ENCODE measurements at places on chromosomes 3 and 15.

GRCh38 chr15:28018291-28019044 lies 80.6 kb downstream of the OCA2 start:
- no peaks in the 10 kb centered on the region for H3K36me3 ChIP-seq
- H3K27me3 ChIP-seq: no peaks in the 10 kb centered on the region
- H3K4me3 ChIP-seq: no peak overlapping the region
- no peak overlapping the region for H3K27ac ChIP-seq
- H3K4me1 ChIP-seq: peaks cover 22% of the 10 kb centered on the region
- DNase-seq: no peak

- no peak overlapping the region for H3K4me3 ChIP-seq
- H3K27me3 ChIP-seq: no peaks in the 10 kb centered on the region
- H3K4me1 ChIP-seq: no peaks in the 10 kb centered on the region
- no peak overlapping the region for H3K27ac ChIP-seq
- DNase-seq: no peak
Measured at GRCh38 chr3:168862466-168862865, 766.7 kb upstream of the GOLIM4 start.

DNA sequence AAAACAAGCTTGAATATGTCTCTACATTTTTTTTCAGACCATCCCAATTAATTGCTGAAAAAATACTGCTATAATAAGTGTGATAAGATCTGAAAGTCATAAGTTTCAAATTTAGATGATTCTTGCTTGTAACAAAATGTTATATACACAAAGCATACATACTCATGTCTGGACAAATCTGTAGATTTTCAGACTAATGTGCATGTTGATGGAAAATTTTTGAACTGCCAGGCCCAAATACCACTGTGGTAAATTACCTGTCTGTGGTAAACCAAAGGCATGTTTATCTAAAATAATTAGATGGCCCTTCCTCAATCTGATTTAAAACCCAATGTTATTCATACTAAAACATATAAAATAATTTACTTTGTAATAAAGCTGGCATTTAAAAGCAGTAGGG lies 31.7 kb upstream of the CLDN16 start:
- H3K27me3 ChIP-seq: no peaks in the 10 kb centered on the region
- no peaks in the 10 kb centered on the region for H3K36me3 ChIP-seq
- no peaks in the 10 kb centered on the region for H3K4me1 ChIP-seq
- H3K4me3 ChIP-seq: no peak overlapping the region
- DNase-seq: no peak

DNA sequence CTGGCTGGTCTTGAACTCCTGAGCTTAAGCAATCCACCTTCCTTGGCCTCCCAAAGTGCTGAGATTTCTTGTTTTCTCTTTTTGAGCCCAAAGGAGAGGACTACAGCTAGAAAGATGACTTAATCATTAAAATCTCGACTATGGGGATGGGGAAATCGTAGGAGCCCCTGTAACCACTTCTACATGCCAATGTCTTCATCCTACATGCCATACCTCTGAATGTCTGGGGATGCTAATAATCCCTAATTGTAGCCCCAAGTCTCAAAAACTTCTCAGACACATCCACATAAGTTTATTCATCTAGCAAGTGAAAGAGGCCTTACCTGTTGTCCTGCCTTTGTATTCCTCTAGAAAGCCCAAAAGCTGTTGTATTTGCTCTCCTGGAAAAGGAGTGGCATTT lies 3.7 kb upstream of the RHOV start:
- H3K36me3 ChIP-seq: no peaks in the 10 kb centered on the region
- H3K4me1 ChIP-seq: no peaks in the 10 kb centered on the region
- H3K4me3 ChIP-seq: no peak overlapping the region
- H3K27me3 ChIP-seq: peaks cover 17% of the 10 kb centered on the region
- DNase-seq: no peak

GRCh38 chr3:172692751-172693338 lies 18.0 kb downstream of the NCEH1 start:
- H3K27me3 ChIP-seq: no peaks in the 10 kb centered on the region

DNA sequence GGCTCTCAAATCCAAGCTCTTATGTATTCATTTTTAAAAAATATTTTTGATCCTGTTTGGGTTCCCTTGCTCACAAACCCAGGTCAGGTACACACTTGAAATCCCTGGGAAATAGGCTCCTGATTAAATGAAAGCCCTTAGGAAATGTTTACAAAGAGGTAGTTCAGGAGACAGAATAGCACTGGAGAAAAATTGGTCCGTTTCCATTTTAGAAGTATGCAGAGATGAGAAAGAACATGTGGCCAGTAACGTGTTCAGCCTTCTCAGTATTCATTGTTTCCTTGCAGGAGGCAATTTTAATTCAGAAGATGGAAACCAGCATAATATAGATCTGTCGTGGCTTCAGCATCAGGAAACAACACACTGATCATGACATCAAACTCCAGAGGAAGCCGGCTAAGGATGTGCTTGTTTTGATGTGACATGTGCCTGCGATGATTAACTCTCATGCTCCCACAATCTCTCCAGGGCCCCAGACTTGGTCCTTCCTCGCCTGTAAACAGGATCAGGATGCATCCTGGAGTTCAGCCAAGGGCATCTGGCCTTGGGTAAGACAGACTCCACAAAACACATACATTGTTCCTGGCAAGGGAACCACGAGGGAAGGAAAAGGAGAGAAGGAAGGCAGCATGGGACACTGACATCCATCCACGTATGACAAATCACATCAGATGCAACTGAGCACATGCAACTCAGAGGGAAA lies 350.5 kb upstream of the THBS1 start:
- DNase-seq: no peak
- no peak overlapping the region for H3K4me3 ChIP-seq
- H3K27ac ChIP-seq: no peak overlapping the region
- peaks cover 2% of the 10 kb centered on the region for H3K4me1 ChIP-seq
- H3K36me3 ChIP-seq: no peaks in the 10 kb centered on the region
- H3K27me3 ChIP-seq: no peaks in the 10 kb centered on the region

DNA sequence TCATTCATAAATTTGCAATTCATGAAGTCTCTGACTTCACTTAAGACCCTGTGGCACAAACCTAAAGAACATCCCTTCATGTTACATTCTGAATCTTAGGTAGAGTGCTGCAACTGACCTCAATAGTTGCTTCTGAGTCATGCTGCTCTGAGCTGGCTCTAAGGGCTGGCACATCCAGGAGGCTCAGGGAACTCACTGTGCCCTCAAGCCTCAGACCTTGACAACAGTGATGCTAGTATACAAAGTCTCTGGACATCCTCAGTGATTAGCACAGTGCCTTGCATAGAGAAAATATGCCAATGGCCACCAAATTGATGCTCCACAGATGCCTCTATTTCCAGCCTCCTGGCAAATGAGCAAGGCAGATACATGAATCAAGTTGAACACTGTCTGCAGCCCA lies 740.9 kb upstream of the LMCD1 start:
- H3K4me3 ChIP-seq: no peak overlapping the region
- no peak for DNase-seq
- no peaks in the 10 kb centered on the region for H3K27me3 ChIP-seq

DNA sequence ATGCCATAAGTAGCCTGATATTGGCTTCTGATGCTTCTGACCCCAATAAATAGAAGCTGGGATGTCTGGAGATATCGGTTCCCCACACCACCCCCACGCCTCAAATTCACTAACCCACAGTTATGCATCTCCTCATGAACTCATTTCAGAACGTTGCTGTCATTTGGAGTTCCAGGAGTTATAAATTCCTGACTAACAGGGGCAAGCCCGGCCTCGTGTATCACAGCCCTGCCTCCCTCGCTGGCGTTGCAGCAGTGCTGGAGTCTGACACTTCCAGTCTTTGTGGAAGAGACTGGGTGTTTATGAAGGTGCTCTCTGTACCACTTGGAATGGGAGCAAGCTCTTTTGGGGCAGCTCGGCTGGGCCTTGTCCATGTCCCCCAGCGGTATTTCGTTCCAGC lies 101.0 kb downstream of the ANP32A start:
- no peak for DNase-seq
- H3K4me1 ChIP-seq: no peaks in the 10 kb centered on the region
- no peak overlapping the region for H3K4me3 ChIP-seq
- H3K36me3 ChIP-seq: peaks cover 26% of the 10 kb centered on the region
- no peaks in the 10 kb centered on the region for H3K27me3 ChIP-seq

- peak; percentile 33 for DNase-seq
- no peaks in the 10 kb centered on the region for H3K36me3 ChIP-seq
- no peaks in the 10 kb centered on the region for H3K27me3 ChIP-seq
- H3K4me1 ChIP-seq: peaks cover 4% of the 10 kb centered on the region
- no peak overlapping the region for H3K4me3 ChIP-seq
Measured at GRCh38 chr3:5095886-5096285, 26.2 kb upstream of the ARL8B start.

DNA sequence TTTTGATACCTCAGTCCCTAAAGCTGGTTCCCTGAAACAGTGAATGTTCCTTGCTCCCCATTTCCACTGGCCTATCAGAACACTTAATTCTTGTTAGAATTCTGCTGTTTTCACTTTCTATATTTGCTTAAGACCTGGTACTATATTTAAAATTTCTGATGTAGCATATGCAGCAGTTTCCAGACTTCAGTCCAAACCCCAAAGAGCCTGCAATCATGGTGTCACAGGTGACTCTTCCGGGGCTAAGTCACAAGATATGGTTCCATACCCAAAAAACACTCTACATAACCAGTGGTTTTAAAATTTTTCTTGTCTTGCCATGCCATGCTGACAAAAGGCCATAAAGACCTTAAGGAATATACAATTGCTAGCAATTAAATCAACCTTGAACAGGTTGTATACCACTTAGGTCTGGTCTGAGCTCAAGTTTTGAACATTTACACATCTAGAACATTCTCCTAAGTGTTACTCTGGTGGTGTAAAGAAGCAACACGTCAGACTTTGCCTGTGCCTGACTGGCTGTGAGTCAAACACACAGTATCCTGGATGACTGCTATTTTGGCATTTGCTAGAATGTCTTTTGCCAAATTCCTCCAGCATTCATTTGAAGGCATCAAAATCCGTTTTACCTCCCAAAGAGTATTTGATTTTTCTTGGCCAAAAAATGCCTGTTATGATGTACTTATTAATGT lies 160.0 kb downstream of the FRMD5 start:
- no peak overlapping the region for H3K27ac ChIP-seq
- no peaks in the 10 kb centered on the region for H3K27me3 ChIP-seq
- no peaks in the 10 kb centered on the region for H3K36me3 ChIP-seq
- no peak for DNase-seq
- H3K4me1 ChIP-seq: peaks cover 6% of the 10 kb centered on the region

- DNase-seq: no peak
- no peak overlapping the region for H3K4me3 ChIP-seq
- no peaks in the 10 kb centered on the region for H3K27me3 ChIP-seq
Measured at GRCh38 chr3:47243419-47244147, 39.0 kb downstream of the KIF9 start.

- peak overlapping the region; percentile 37 for H3K4me3 ChIP-seq
- H3K27me3 ChIP-seq: peaks cover 73% of the 10 kb centered on the region
- peaks cover 15% of the 10 kb centered on the region for H3K4me1 ChIP-seq
- H3K36me3 ChIP-seq: no peaks in the 10 kb centered on the region
- no peak for DNase-seq
Measured at GRCh38 chr3:138950006-138950644, 3.1 kb downstream of the FOXL2NB start.

- H3K4me1 ChIP-seq: peaks cover 14% of the 10 kb centered on the region
- H3K27ac ChIP-seq: no peak overlapping the region
- no peak overlapping the region for H3K4me3 ChIP-seq
- no peak for DNase-seq
- no peaks in the 10 kb centered on the region for H3K36me3 ChIP-seq
Measured at GRCh38 chr15:36468746-36469145, 110.7 kb upstream of the CDIN1 start.

GRCh38 chr3:120649830-120650233 lies 32.2 kb downstream of the HGD start:
- no peak overlapping the region for H3K27ac ChIP-seq
- H3K36me3 ChIP-seq: no peaks in the 10 kb centered on the region
- no peak for DNase-seq
- peaks cover 4% of the 10 kb centered on the region for H3K4me1 ChIP-seq
- no peaks in the 10 kb centered on the region for H3K27me3 ChIP-seq

- no peak overlapping the region for H3K27ac ChIP-seq
- no peak overlapping the region for H3K4me3 ChIP-seq
- H3K27me3 ChIP-seq: peaks cover 3% of the 10 kb centered on the region
Measured at GRCh38 chr3:44419923-44420650, 57.4 kb downstream of the ZNF445 start.

GRCh38 chr3:125470671-125471070 lies 49.3 kb downstream of the SNX4 start:
- no peaks in the 10 kb centered on the region for H3K4me1 ChIP-seq
- H3K27ac ChIP-seq: no peak overlapping the region
- H3K27me3 ChIP-seq: no peaks in the 10 kb centered on the region
- peaks cover 93% of the 10 kb centered on the region for H3K36me3 ChIP-seq
- H3K4me3 ChIP-seq: no peak overlapping the region

DNA sequence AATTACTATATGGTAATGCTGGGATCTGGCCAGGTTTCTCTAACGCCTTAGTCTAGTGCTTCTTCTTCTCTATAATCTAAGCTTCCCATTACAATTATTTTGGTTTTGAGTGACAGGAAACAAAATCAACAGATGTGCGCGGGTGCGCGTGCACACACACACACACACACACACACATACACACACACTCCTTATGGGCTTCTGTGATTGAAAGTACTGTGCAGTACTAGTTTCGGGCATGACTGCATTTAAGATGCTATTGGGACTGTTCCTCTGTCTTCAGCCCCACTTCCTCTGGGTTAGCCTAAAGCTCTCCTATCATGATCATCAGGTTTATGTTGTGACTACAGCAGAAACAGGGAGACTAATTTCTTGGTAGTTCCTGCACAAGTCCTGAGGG lies 32.2 kb downstream of the EPHB1 start:
- no peak overlapping the region for H3K4me3 ChIP-seq
- no peaks in the 10 kb centered on the region for H3K27me3 ChIP-seq
- DNase-seq: no peak
- no peak overlapping the region for H3K27ac ChIP-seq

DNA sequence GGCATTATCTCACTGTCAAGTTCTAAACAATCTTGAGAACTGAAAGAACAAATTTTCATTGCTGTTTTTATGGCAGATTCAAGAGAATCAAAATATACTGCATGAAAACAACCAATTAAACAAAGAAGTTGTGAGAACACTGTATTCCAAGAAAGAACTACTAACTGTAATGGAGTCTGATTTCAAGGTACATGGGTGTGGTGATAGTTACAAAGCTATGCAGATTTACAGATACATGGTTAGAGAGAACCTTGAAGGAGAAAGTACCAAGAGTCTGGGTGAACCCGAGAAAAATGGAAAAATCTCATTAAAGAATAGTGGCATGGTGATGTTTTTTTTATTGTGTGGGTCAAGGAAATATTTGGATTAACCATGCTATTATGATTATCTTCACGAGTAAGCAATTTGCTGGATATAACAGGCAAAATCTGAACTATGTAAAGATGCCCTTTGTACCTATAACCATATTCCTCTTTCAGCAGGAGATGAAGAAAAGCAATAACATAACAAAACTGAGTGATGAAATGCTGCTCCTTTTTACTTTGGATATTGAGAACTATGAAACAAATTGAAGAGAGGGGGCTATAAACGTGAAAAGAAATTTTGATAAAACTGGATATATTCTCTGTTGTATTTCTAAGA lies 100.4 kb downstream of the PLSCR2 start:
- no peaks in the 10 kb centered on the region for H3K27me3 ChIP-seq
- no peak overlapping the region for H3K27ac ChIP-seq
- H3K36me3 ChIP-seq: no peaks in the 10 kb centered on the region

Measured in neuronal stem cell (in vitro differentiated cells).